Testis (tissue), 5 donors: ENCODE measurements at places on chromosomes 5 and 9.

GRCh38 chr9:32955655-32956478 is 45.6 kb downstream of the APTX start:
- H3K4me3 ChIP-seq = peak overlapping the region; percentile 27
- H3K4me1 ChIP-seq = no peaks in the 10 kb centered on the region
- no peak overlapping the region for H3K27ac ChIP-seq
- H3K36me3 ChIP-seq = no peaks in the 10 kb centered on the region
- DNase-seq = no peak

DNA sequence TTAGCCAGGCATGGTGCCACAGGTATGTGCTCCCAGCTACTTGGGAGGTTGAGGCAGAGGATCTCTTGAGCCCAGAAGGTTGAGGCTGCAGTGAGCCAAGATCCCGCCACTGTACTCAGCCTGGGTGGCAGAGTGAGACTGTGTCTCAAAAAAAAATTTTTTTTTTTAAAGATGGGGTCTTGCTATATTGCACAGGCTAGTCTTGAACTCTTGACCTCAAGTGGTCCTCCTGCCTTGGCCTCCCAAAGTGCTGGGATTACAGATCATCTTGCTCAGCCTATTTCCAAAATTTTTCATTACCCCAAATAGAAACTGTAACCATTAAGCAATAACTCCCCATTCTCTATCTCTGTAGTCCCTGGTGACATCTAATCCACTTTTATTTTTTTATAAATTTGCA is 4.4 kb upstream of the TBC1D13 start:
- no peak for DNase-seq
- no peak overlapping the region for H3K4me3 ChIP-seq
- no peaks in the 10 kb centered on the region for H3K36me3 ChIP-seq
- H3K27ac ChIP-seq = no peak overlapping the region
- peaks cover 4% of the 10 kb centered on the region for H3K4me1 ChIP-seq
- no peaks in the 10 kb centered on the region for H3K27me3 ChIP-seq

GRCh38 chr5:112077180-112077579 is 320.2 kb upstream of the NREP start:
- H3K27ac ChIP-seq = no peak overlapping the region
- H3K4me1 ChIP-seq = no peaks in the 10 kb centered on the region
- no peak for DNase-seq
- no peaks in the 10 kb centered on the region for H3K27me3 ChIP-seq
- no peaks in the 10 kb centered on the region for H3K36me3 ChIP-seq
- H3K4me3 ChIP-seq = no peak overlapping the region

DNA sequence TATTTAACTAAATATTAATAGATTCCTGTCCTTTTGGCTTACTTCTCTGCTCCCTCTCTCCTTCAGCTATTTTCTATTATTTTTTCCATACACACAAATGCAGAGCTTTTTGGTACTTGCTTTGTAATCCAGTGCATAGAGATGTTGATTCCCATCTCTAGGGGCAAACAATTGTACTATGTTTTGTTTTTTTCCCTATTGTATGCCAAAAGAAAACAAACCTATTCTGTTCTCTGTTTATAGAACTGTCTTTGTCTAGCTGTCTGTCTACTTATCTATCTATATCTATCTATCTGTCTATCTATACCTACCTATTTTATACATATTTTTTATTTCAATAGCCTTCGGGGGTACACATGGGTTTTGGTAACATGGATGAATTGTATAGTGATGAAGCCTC is 121.6 kb upstream of the LIFR start:
- no peak overlapping the region for H3K27ac ChIP-seq
- H3K36me3 ChIP-seq = no peaks in the 10 kb centered on the region
- H3K27me3 ChIP-seq = no peaks in the 10 kb centered on the region
- H3K4me1 ChIP-seq = no peaks in the 10 kb centered on the region
- DNase-seq = no peak

- DNase-seq = no peak
- no peaks in the 10 kb centered on the region for H3K36me3 ChIP-seq
- no peak overlapping the region for H3K4me3 ChIP-seq
- no peaks in the 10 kb centered on the region for H3K27me3 ChIP-seq
These were observed 40.5 kb upstream of the TRIO start for GRCh38 chr5:14102666-14103065.

DNA sequence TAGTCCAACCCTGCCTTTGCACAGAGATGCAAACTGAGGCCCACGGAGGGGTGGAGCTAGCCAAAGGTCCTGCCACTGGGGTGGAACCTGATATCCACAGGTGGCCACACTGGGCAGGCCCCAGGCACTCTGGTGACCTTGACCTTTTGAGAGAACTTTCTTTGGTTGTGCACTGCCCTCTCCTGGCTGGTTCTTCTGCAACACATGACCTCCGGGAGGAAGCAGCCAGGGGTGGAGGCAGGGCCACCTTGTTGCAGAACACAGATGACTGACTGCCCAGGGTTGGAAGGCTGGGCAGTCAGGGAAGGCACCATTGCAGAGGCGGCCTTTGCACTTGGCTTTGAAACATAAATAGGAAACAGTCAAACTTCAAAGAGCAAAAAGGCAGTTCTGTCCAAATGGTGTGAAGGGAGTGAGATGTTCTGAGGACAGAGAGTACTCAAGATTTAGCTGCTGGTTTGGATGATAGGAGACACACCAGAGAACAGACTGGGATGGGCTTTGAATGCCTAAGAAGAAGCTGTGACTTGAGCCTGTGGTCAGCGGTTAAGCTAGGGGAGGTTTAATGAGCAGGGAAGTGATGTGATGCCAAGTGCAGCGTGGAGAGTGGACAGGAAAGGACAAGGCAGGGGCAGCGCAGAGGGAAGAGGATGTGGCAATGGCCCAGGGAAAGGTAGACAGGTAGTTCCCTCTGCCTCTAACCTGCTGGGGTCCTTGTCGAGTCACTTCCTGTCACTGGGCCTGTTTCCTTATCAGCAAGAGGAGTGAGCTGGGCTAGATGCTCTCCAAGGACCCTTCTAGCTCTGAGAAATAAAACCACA is 6.8 kb upstream of the TCOF1 start:
- H3K4me3 ChIP-seq = no peak overlapping the region
- H3K27me3 ChIP-seq = no peaks in the 10 kb centered on the region
- H3K4me1 ChIP-seq = peaks cover 12% of the 10 kb centered on the region
- peak; percentile 89 for DNase-seq
- H3K36me3 ChIP-seq = no peaks in the 10 kb centered on the region

DNA sequence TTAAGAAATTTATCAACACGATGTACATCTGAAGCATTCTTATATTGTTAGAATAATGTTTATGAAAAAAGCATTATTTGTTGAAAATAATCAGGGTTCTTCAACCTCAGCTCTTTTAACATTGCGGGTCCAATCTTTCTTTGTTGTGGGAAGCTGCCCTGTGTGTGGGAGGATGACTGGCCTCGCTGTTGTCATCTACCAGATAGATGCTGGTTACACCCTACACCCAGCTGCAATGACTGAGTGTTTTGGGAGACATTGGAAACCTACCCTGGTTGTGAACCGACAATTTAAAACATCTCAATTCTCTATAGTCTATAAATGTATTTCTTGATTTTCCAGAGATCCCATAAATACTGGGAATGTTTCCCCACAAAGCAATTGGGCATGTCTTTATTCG is 794.2 kb upstream of the CDH10 start:
- H3K27ac ChIP-seq = no peak overlapping the region
- no peaks in the 10 kb centered on the region for H3K27me3 ChIP-seq
- no peaks in the 10 kb centered on the region for H3K4me1 ChIP-seq
- DNase-seq = no peak
- no peak overlapping the region for H3K4me3 ChIP-seq

- no peaks in the 10 kb centered on the region for H3K27me3 ChIP-seq
- H3K4me1 ChIP-seq = no peaks in the 10 kb centered on the region
- DNase-seq = no peak
- H3K36me3 ChIP-seq = no peaks in the 10 kb centered on the region
These were observed 49.9 kb upstream of the PPP2CA start for GRCh38 chr5:134275822-134276221.

DNA sequence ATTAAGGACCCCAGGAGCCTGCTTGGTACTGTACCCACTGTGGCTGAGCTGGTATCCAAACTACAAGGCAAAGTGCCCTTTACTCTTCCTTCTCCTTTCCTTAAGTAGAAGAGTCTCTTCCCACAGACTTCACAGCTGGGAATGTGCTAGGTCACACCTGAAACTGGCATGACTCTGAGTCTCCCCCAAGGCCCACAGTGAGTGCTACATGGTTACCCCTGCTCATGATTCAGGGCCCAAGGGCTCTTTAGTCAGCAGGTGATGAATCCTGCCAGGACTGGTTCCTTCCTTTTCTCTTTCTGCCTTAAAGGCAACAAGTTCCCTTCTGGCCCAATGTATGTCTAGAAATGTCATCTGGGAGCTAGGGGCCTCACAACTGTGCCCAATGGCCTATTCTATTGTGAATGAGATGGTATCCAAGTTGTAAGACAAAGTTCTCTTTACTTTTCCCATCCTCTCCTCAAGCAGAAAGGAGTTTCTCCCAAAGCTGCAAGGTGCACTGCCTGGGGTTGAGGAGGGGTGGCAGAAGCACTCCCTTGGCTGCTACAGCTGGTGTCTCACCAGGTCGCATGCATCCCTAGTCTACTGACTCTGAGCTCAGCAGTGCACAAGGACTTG is 134.4 kb downstream of the TMEM38B start:
- H3K27ac ChIP-seq = no peak overlapping the region
- H3K36me3 ChIP-seq = no peaks in the 10 kb centered on the region
- no peaks in the 10 kb centered on the region for H3K27me3 ChIP-seq
- no peak overlapping the region for H3K4me3 ChIP-seq

DNA sequence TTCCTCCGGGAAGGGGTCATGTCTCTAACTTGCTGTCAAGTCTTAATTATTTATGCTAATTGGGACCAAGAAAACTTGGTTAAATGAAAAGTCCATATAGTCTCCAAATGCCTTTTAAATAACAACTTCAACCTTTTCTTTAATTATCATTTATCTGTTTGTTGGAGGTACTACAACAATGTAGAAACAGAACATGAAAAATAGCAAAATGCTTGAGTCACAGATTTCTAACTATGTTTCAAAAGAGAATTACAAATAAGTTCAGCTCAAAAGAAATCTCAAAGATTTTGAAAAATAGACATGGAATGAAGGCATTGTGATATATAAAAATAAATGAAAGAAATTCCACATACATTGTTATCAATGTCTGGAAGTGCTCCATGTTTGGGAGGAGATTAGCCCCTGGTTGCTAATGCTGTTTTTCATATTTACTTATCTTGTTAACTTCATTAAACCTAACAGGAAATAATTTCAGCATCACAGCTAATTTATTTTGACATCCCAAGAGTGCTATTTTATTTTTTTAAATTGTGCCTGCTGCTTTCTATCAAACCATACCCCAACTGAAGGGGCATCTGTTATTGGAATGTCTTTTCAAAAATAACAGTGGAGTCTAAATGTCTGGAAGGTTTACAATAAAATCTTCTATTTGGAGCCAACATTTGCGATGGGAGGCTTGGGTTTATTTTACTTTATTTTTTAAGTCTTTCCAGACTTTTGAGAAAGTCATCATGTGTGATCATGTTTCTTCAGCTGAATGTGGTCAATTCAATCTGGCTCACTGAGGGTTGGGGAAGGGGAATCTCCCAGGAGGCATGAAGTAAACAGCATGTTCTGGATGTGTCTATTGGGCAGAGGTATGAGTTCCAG is 53.1 kb upstream of the ANKRD55 start:
- H3K4me1 ChIP-seq = no peaks in the 10 kb centered on the region
- no peaks in the 10 kb centered on the region for H3K27me3 ChIP-seq
- no peak overlapping the region for H3K27ac ChIP-seq
- no peak overlapping the region for H3K4me3 ChIP-seq
- no peak for DNase-seq

GRCh38 chr9:7303907-7304626 is 495.5 kb downstream of the DMAC1 start:
- H3K36me3 ChIP-seq = no peaks in the 10 kb centered on the region
- no peaks in the 10 kb centered on the region for H3K4me1 ChIP-seq
- H3K4me3 ChIP-seq = no peak overlapping the region
- no peak for DNase-seq

- H3K27ac ChIP-seq = no peak overlapping the region
- no peak overlapping the region for H3K4me3 ChIP-seq
- no peaks in the 10 kb centered on the region for H3K27me3 ChIP-seq
- DNase-seq = no peak
These were observed 1609.2 kb upstream of the ACO1 start for GRCh38 chr9:30775236-30775635.

- no peak for DNase-seq
- H3K4me1 ChIP-seq = no peaks in the 10 kb centered on the region
- no peaks in the 10 kb centered on the region for H3K36me3 ChIP-seq
- no peaks in the 10 kb centered on the region for H3K27me3 ChIP-seq
- H3K4me3 ChIP-seq = no peak overlapping the region
These were observed 93.1 kb downstream of the SMIM15 start for GRCh38 chr5:61069150-61069549.
